ENCODE measurements at places on chromosomes 13 and 19. TPM values are rescaled to one million over a fixed set of nuclear protein-coding genes. Genes with fewer than 3 reads are reported as not detected.

Gene PNMA8B
- 3.2 TPM for total RNA-seq

Gene CERS1
- 0.68 TPM for total RNA-seq

Gene OSCAR
- 2.7 TPM for total RNA-seq

Gene MISP
- total RNA-seq, result 0.60 TPM

Gene ONECUT3
- total RNA-seq, result not detected

Gene GPR180
- total RNA-seq, result 4.2 TPM

Gene CD70
- not detected for total RNA-seq

Data from suprapubic skin (tissue), 4 donors.